ENCODE measurements at places on chromosomes 6 and 20.

DNA sequence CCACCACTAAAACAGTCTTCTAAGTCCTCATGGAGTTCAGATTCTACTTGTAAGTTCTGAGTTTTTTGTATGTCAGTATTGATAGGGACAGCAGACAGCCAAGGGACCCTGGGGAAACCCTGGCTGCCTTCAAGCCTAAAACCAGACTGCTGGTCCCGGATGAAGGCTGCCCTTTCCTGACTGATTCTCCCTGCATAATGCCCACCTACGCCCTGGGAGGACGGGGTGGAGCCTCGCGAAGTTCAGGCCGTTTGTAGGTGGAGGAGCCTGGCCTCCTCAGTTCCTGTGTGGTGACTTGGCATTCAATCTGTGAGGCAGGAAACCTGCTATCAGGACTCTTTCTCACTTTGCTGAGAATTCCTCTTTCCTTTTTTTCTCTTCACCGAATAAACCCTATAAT, 120.3 kb upstream of the LGSN start:
- DNase-seq = no peak

GRCh38 chr6:1606780-1607515, 2.8 kb upstream of the FOXC1 start:
- no peak for DNase-seq

DNA sequence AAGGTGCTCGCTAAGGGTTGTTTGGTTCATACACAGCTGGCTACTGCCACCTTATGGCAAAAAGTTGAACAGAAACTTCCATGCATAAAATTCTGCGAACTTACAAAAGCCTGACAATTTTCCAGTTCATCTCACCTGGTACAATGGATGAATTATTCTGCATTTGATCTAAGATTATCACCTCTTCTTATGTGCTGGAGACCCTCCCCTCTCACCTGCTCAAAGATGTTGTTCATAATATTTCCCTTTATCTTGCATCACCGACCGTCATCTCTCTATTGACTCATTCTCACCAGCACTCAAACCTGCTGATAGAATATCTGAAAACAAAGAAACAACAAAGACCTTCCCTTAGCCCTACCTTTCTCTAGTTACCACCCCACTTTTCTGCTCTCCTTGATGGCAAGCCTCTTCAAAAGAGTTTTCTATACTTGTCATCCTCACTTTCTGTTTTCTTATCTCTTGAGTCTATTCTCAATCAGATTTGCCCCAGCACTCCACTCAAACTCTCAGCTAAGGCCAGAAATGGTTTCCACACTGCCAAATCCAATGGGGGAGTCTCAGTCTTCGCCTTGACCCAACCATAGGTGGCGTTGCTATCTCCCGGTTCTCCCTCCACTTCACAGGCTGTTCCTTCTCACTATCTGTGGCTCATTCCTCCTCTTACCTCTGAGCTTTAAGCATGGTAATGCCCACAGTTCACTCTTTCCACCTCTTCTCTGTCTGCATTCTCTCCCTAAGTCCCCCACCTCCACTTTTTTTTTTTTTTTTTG, 25.8 kb downstream of the SNRNP48 start:
- no peak for DNase-seq

DNA sequence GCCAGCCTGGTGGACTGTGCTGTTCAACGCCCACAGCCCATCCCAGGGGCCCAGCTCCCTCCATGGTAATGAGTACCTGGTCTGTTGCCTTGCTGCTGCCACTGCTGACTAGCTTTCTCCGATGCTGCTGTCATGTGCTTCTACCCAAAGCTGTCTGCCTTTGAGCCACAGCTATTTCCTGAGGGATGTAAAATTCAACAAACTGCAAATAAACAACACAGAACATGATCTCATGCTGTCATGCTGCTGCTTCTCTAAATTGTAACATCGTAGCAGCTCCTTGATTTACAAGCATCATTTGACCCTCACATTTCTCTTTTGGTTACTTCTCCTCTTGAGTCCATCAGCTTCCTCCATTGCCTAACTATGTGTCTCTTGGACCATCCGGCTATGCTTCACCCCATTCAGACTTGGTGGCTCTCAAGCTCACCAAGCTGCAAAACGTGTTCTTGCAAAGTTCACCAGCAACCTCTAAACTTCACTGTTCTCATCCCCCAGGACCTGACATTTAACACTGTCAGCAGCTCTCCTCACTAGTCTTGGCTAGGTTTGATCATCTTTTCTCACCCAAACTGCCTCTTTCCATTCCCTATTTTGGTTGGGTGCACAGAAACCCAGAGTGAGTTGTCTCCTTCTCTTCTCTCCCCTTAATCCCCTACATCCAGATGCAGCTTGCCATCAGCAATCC, 54.6 kb downstream of the FYN start:
- no peak for DNase-seq

Measured in stimulated activated CD4-positive, alpha-beta T cell treated with anti-CD3 and anti-CD28 coated beads, Interleukin-15, amount 100 ng/mL, for 1 hour (primary cell).